ENCODE measurements at places on chromosomes 1 and 21. TPM values are rescaled to one million over a fixed set of nuclear protein-coding genes. Genes with fewer than 3 reads are reported as not detected.

LCE1E gene
- total RNA-seq, result 0.42 TPM

GNAT2 gene
- total RNA-seq, result not detected

MAN1C1 gene
- total RNA-seq, result 0.65 TPM

KLF17 gene
- total RNA-seq, result 0.05 TPM

MASP2 gene
- total RNA-seq, result not detected

S100A2 gene
- total RNA-seq, result 1.4 TPM

CACYBP gene
- total RNA-seq, result 57.0 TPM

CFHR4 gene
- total RNA-seq, result not detected

DNAJC28 gene
- total RNA-seq, result 1.7 TPM

LCE2A gene
- not detected for total RNA-seq

SPATA17 gene
- 0.55 TPM for total RNA-seq

WDR64 gene
- total RNA-seq, result not detected

CELA2B gene
- not detected for total RNA-seq

RAP1GAP gene
- 0.89 TPM for total RNA-seq

S100A16 gene
- total RNA-seq, result 351 TPM

LIN28A gene
- not detected for total RNA-seq

GBP5 gene
- total RNA-seq, result not detected

LCE1B gene
- not detected for total RNA-seq

HOOK1 gene
- total RNA-seq, result not detected
